ENCODE measurements at places on chromosomes 12 and 14. TPM values are rescaled to one million over a fixed set of nuclear protein-coding genes. Genes with fewer than 3 reads are reported as not detected.

DNA sequence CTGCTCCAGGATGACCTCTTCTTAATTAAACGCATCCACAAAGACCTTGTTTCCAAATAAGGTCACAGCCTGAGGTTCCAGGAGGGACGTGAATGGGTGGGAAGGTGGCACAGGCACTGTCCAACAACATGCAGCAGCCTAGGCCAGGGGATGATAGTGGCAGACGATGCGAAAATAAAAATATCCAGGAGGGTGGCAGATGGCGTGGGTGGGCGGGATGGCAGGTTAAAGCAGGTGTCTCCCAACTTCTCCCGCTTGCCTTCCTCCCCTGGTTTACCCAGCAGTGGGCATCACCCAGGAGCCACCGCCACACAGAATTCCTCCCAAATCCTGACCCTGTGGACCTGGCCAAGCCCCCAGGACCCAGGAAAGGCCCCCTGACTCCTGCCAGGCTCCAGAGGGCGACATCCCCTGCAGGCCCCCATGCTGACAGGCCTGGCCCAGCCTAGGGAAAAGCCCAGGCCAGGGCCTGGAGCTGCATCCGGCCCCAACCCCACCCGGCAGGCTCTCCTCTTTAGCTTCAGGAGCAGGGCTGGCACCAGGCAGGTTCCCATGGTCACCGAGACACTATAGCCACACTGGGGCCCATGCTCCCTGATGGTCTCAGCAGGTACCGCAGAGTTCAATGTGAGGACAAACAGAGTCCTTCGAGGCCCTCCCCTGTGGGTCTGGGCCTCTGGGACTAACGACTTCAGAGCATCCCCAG lies 9.7 kb downstream of the NCOR2 start:
- H3K4me1 ChIP-seq = peaks cover 12% of the 10 kb centered on the region
- H3K36me3 ChIP-seq = no peaks in the 10 kb centered on the region
- no peaks in the 10 kb centered on the region for H3K27me3 ChIP-seq

- H3K27ac ChIP-seq = no peak overlapping the region
- H3K27me3 ChIP-seq = no peaks in the 10 kb centered on the region
- H3K36me3 ChIP-seq = no peaks in the 10 kb centered on the region
Observed at GRCh38 chr12:20492251-20492760, 124.0 kb downstream of the PDE3A start.

- H3K4me3 ChIP-seq = no peak overlapping the region
- H3K36me3 ChIP-seq = no peaks in the 10 kb centered on the region
- no peaks in the 10 kb centered on the region for H3K4me1 ChIP-seq
- H3K27ac ChIP-seq = no peak overlapping the region
Observed at GRCh38 chr12:99767809-99768208, 120.3 kb downstream of the GARIN6 start.

- no peaks in the 10 kb centered on the region for H3K36me3 ChIP-seq
- no peaks in the 10 kb centered on the region for H3K27me3 ChIP-seq
- no peaks in the 10 kb centered on the region for H3K4me1 ChIP-seq
- no peak for DNase-seq
Observed at GRCh38 chr12:98332642-98333041, 182.7 kb upstream of the TMPO start.

GRCh38 chr12:5960783-5961182 lies 15.7 kb upstream of the ANO2 start:
- H3K27me3 ChIP-seq = no peaks in the 10 kb centered on the region
- H3K4me3 ChIP-seq = no peak overlapping the region
- no peak overlapping the region for H3K27ac ChIP-seq
- DNase-seq = no peak
- no peaks in the 10 kb centered on the region for H3K36me3 ChIP-seq
- H3K4me1 ChIP-seq = no peaks in the 10 kb centered on the region

DNA sequence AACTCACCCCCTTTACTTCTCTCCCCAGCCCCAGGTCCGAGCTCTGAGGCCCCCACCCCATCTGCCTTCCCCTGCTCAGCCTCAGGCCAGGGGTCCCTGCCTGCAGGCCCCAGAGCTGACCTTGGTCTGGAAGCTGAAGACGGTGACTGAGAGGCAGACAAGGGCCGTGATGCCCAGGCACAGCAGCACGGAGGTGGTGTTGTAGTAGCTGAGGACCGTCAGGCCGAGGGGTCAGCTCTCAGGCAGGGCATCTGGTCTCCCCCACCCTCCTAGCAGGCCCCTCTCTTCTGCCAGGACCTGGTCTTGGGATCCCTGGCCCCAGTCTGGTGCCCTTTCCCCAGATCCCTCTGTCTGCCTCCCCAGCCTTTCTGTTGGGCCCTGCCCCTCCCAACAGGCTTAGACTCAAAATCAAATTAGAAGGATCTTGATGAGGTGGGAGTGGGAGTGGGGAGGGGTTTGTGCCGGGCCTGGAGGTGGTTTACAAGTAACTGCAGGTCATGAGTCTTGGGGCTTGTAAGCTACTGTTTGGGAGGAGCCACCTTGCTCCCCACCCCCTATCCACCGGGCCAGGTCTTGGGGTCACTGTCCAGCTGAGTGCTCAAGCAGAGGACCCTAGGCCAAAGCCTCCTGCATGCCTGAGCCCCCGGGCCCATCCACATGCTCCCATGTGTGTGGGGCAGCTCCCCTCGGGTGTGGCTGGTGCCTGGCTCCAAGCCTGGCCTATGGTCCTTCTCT lies 14.2 kb downstream of the FAIM2 start:
- no peaks in the 10 kb centered on the region for H3K36me3 ChIP-seq
- H3K27ac ChIP-seq = no peak overlapping the region
- no peak for DNase-seq
- peaks cover 21% of the 10 kb centered on the region for H3K27me3 ChIP-seq

EDDM3A gene
- total RNA-seq = not detected

FBRSL1 gene
- total RNA-seq = 2.1 TPM

ALDH2 gene
- total RNA-seq = 53.7 TPM

MANSC1 gene
- 1.3 TPM for total RNA-seq
